AG04449 (cell line): ENCODE measurements at places on chromosomes 7 and 10.

- no peak for DNase-seq
These were observed 20.0 kb downstream of the CAMK2G start for GRCh38 chr10:73854310-73854709.

DNA sequence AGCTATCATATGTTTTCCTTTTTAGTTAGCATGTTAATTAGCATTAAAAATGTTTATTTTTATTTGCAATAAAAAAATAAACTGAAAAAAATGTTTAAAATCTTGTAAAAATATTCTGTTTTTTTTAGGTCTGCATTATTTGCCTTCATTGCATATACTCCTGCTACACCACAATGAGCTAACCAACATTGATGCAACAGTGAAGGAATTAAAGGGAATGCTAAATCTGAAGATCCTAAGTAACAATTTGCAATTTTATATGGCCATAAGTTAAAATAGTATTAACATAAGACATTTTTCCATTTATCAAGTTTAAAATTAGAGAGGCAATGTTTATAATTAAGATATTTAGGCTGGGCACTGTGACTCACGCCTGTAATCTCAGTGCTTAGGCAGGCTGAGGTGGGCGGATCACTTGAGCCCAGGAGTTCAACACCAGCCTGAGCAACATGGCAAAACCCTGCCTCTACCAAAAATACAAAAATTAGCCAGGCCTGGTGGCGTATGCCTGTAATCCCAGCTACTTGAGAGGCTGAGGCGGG, 32.2 kb downstream of the LRRC72 start:
- DNase-seq: no peak

DNA sequence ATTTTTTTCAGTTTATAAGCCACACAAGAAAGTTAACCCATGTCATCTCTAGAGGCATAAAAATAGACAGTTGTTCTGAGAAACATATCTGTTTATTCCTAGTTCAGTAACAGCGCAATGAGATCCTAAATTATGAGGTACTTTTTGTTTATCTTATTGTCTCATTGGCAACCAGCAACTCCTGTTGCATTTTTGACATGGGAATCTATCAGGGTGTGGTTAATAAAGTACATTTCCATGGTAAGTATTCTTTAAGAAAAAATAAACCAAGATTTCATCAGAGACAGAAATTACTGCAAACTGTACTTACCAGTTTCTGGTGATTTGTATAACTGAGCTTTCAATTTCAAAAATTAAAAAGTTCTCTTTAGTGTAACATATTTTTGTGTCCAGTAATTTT, 9.0 kb downstream of the FAS start:
- DNase-seq: no peak

DNA sequence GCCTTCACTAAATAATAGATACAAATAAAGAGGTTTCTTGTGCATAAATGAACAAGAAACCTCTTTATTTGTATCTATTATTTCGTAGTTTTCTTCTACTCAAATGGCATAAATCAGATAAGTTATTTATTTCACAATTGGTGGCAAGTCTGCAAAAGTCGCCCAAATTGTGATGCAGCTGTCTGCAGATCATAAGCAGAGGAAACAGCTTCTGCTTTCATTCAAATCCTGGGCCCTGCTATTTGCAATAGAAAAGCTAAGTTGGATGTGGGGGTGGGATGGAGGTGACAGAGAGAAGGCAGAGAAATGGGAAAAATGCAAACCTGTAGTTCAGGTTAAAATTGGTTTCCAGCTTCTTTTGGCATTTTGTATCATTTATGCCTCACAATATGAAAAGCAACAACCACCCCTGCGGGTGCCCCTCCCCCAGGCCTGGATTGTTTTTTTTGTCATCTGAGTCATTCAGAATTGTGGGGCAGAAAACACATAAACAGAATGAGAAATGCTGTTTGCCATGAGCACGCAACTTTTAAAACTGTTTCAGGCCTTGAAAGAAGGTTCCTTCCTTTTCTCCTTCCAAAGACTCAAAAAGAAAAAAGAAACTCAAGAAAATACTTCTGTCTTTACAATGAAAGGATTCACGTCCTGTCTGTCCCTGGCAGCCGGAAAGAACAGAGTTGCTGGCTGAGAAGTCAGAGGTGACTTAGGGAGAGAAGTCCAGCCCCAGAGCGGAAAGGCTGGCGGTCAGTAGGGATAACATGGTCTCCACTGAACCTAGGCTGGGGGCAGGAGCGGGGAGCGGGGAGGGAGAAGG, 132.9 kb downstream of the BAMBI start:
- DNase-seq: no peak

DNA sequence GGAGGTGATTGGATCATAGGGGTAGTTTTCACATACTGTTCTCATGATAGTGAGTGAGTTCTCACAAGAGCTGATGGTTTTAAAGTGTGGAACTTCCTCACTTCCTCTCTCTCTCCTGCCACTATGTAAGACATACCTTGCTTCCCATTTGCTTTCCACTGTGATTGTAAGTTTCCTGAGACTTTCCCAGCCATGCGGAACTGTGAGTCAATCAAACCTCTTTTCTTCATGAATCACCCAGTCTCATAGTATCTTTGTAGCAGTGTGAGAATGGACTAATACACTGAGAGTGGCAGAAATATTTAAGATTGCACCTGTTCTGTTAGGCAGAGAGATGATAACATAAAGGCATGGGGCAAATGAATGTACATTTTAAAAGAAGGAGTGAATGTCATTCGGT, 507.8 kb downstream of the SORCS3 start:
- DNase-seq: no peak

- no peak for DNase-seq
These were observed 120.0 kb downstream of the MALRD1 start for GRCh38 chr10:19168584-19168983.

DNA sequence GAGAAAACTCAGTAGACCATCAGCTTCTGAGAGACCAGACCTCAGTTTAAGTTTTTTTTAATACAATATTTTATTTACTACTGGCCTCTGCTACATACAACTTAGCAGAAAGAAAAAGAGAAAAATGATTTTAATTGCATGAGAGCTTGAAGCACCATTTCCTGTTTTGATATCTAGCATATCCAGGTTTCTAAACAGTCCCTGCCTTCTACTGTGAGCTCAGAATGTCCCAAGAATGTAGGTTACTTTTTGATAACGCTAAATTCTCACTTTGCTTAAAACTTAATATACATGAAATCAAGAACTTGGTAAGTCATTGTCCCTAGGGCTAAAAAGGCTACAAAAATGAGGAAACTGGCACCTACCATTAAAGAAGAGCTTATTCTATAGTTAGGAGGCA, 7.0 kb downstream of the TMEM243 start:
- DNase-seq: no peak

- DNase-seq: no peak
These were observed 180.6 kb downstream of the LRMDA start for GRCh38 chr10:75611993-75612372.

DNA sequence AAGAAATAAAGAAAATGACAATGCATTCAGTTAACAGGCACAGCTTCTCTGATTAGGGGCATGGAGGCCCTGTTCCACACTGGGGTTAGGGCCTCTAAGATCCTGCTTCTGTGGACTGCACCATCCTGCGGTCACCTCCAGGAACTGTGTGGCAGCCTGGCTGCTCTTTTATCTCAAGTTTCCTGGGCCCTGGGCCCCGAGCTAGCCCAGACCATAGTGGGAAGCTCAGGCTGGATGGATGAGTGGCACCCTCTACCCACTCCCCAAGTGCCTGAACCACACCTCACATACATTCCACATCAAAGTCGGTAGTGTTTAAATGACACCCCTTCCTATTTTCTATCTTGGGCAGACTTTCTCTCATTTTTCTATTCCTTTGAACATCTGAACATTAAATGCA, 461.5 kb upstream of the MKI67 start:
- no peak for DNase-seq
